GM23248 (cell line): ENCODE measurements at places on chromosomes 5 and 9. TPM values are rescaled to one million over a fixed set of nuclear protein-coding genes. Genes with fewer than 3 reads are reported as not detected.

Gene FAM153A
- not detected in 2 replicates for total RNA-seq

Gene PTPRD
- not detected in 2 replicates for total RNA-seq

Gene FAM120AOS
- 36.6 and 42.1 TPM in 2 replicates for total RNA-seq

DNA sequence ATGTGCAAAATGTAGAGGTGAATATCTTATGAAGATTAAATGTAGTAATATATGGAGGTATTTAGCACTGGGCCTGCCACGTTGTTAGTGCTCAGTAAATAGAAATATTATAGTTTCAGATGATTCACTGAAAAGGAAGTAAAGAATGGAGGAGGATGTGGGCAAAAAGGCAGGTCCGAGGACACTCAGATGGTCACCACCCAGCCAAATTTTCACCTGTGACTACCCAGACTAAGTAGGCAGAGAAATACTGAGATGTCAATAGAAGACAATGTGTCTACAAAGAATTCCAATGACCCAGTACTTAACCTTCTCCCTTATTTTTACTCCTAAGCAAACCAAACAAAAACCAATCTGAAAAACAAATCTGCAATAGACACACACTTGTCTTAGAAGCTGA lies 70.3 kb upstream of the ATP10B start:
- DNase-seq = no peak

Gene SCAMP1
- total RNA-seq = 57.7 and 89.2 TPM in 2 replicates

- DNase-seq = no peak
Measured at GRCh38 chr5:133081036-133081435, 29.2 kb downstream of the HSPA4 start.

GRCh38 chr5:162209005-162209605 lies 141.5 kb downstream of the GABRG2 start:
- DNase-seq = peak; percentile 1

DNA sequence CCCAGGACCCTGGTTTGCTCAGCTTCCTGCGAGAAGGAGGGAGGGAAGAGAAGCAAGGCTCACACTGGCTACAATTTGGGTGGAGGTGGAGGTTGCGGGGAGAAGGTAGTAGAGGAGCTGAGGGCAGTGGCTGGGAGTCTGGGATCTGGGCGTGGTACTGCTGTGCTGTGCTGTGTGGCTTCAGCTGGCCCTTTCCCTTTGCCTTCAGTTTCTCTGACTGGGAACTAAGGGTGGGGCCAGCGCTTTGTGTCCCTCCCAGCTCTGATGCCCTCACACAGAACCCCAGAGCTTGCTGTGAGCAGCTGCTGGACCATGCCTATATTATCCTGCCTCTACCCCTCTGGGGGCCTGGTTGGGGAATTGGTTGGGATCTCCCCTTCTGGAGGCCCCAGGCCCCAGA lies 60.9 kb downstream of the RGS3 start:
- DNase-seq = peak; percentile 15

DNA sequence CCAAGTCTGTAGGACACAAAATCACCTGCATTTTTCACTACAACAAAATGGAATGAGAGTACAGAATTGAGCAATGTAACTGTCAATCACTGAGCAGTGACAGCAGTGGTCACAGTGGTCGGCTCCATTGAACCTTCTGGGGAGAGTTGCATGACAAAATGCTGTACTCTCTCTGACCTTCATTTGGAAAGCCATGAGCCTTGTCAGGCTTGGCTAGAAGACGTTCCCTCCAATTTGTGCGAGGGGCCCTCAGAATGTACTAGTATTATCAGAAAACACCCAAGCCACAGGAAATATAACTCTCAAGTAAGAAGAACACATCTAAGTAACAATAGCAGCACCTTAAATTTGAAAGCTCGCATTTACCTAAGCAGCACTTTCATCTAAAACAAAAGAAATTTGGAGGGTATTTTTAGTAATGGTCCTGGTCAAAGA lies 425.6 kb upstream of the MEF2C start:
- no peak for DNase-seq

DNA sequence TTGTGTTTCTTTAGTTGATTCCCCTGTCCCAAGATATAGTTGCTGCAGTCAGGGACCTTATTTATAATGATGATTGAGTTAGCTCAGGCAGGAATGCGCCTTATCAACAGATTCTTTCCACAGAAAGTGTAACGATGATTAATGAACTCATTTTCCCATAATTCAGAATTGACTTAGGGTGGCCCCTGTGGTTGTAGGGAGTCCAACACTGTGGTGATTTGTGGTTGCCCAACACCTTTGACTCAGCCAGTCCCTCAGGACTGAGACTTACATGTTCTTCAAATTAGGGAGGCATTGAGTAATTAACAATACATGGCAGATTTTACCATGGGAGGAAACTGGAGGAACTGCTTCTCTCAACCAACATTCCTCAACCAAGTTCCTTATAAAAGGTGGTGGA lies 221.9 kb downstream of the GABRG2 start:
- DNase-seq = no peak

- no peak for DNase-seq
Measured at GRCh38 chr9:109821711-109822110, 41.7 kb downstream of the PALM2AKAP2 start.

Gene FAM169A
- total RNA-seq = 0.22 TPM in 1 of 2 replicates, not detected in the other

Gene CNTLN
- 7.0 and 7.2 TPM in 2 replicates for total RNA-seq

Gene ZBTB5
- total RNA-seq = 8.3 and 8.7 TPM in 2 replicates

GRCh38 chr5:179284751-179285631 lies 60.3 kb downstream of the ADAMTS2 start:
- no peak for DNase-seq

DNA sequence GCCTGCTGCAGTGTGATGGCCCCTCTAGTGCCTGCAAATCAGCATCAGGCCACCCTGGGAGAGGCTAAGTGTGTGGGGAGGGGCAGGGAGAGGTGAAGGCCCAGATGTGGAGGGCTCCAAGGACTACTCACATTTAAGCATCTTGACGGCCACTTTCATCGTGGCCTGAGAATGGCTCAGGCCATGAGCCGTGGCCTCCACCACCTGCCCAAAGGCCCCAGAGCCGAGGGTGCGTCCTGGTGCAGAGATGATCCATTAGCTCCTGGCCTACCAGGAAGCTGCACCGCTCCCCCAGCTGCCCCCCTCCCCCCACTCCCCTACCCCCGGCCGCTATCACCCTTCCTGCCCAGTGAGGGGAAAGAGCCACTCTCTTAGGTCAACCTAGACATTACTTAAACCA lies 31.0 kb downstream of the PDGFRB start:
- DNase-seq = no peak

DNA sequence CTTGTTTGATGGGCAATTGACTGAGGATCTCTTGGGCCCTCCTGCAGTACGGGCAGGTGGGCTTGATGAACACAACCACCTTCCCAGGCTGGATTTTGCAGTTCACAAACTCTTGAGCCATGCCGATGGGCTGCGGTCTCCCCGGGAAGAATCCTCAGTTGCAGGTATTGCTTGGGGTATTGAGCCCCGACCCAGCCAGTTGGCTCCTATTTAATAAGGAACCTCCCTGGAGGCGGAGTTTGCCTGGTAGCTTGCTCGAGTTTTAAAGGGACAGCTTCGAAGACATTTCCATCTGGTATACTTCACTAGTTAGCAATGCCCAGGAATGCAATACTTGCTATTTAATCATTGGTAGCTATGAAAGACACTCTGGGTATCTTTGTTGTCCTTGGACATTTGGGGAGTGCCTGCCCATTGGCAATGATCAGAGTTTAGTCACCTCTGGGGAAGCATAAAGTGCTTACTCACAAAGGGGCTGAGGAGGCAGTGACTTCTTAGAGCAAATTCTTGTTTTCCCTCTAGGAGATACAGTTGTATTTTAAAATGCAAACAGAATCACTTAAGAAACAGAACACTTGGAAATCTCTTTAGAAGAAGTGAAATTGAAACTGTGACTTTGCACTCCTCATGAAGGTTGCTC lies at the start of gene GLRX:
TSS of gene GLRX (minus strand) at position 185 of the 640 bp plus-strand sequence. CDS start at position 121, 64 bp downstream.
- peak; percentile 97 for DNase-seq

Gene FAT2
- not detected in 2 replicates for total RNA-seq

DNA sequence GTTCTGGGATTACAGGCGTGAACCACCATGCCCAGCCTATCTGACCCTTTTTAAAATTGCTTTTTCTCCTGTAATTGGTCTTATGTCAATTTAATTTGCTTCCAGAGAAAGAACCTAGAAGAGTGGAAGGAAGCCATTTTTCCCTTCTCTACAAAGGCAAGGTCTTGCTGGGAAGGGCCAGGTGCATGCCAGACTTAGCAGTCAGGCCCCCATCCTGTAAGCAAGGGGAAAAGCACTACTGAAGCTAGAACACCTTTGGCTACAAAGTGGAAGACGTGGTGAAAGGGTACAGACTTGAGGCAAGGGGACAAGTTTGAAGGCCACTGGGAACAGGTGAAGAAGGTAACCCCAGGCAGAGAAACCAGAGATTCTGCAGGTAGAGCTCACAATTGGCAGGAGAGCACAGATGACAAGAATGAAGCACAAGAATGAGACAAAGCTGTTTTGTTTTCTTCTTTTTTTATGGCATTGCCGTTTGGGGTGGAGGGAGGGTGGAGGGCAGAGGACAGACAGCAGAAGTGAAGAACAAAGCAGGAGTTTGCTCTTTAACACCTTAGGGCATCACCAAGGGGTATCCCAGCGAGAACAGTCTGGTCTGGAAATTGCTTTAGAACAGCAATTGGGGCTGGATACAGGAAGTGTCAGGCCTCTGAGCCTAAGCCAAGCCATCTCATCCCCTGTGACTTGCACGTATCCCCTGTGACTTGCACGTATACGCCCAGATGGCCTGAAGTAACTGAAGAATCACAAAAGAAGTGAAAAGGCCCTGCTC lies 72.9 kb downstream of the SERINC5 start:
- no peak for DNase-seq

DNA sequence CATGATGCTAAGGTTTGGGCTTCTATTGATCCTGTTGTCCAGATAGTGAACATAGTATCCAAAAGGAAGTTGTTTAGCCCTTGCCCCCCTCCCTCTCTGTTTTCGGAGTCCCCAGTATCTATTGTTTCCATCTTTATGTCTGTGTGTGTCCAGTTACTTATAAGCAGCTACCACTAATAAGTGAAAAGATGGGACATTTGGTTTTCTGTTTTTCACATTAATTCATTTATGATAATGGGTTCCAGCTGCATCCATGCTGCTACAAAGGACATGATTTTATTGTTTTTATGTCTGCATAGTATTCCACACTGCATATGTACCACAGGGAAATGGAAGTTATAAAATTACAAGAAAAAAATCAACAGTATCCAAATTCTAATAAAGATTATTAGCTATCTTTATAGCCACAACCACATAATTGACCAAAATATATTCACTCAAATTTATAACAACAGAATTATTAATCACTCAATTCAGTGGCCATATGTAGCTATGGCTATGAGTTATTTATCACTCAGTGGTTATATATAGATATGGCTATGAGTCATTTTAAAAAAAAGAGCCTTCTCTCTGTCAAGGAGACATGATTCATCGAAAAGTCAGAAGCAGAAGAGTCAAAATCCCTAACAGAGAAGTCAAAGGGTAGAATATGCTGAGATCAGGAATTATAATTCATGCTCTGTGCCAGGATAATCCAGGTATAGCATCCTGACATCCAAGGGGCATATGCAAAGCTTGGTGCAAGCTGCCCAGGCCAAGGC lies 367.5 kb downstream of the DEPDC1B start:
- DNase-seq = peak; percentile 79

DNA sequence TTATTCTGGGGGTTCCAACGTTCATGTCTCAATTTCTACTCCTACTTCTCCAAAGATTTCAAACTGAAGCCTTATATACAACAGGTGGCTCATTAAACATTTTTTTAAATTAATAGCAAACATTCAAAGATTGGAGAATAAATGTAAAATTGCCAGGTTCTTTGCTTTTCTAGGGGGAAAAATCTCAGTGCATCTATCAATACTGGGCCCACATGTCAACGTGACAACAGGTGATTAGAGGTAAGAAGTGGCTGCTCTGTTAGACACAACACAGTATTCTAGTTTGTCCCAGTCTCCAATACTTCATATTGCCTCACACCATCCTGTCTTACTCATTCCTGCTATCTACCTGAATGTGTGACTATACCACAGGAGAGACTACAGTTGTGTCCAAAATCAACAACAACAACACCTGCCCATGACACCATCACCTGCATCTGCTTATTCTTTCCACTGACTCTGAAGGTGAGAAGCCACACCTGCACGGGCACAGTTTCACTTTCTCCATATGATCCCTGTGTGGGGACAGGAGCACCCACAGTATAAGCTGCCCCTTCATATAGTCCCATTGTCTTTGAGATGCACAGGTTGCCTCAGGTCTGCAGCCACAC lies 110.2 kb downstream of the LHFPL2 start:
- no peak for DNase-seq

- no peak for DNase-seq
Measured at GRCh38 chr9:33959725-33960124, 89.0 kb downstream of the UBAP2 start.

Gene ANGPTL2
- total RNA-seq = 9.0 and 12.3 TPM in 2 replicates

- no peak for DNase-seq
Measured at GRCh38 chr9:133873461-133873891, 118.6 kb downstream of the VAV2 start.

- DNase-seq = no peak
Measured at GRCh38 chr9:90637626-90638025, 5.0 kb downstream of the DIRAS2 start.

Gene MCTP1
- not detected in 2 replicates for total RNA-seq

DNA sequence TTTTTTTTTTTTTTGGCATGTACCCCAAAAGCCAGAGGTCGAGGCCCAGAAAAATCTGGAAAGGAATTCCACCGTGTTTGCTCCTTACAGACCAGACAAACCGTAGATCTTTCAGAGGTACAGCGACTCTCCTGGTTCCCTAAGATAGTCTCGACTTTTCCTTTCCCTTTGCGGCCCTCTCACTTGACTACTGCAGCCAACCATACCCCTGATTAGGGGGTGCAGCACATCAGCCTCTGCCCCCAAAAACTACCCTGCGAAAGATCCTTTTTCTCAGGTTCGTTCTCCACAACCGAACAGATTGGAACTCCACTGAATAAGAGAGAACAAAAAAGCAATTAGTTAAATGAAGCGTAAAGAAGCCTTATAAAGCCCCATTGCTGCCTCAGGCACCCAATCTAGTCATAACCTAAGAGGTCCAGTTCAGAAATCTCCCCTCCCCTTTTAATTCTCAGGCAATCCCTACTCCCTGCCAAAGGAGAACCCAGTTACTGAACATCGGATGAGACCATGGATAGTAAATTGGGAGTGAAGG lies 379 bp upstream of the TICAM2 start:
- no peak for DNase-seq

Gene CDKN2A
- total RNA-seq = 18.1 and 27.3 TPM in 2 replicates

GRCh38 chr9:96219026-96219899 lies 82.7 kb downstream of the HSD17B3 start:
- peak; percentile 77 for DNase-seq

- peak; percentile 20 for DNase-seq
Measured at GRCh38 chr9:93207860-93208734, 24.2 kb downstream of the WNK2 start.

DNA sequence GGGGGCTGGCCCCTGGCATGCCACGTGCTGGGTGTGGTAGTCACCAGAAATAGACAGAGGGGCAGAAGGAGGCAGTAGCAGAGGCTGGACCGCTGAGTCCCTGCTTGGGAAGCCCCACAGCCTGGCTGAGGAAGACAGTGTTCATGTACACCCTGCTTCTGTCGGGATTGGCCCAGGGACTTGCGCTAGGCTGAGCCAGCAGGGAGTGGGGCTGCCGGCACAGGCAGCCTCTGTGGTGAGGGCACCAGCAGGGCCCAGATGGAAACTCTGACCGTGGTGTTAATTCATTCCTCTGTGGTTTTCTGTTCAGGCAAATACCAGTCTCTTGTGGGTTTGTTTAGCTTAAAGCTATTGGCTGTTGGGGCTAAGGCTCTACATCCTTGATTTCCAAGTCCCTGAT lies 108.6 kb upstream of the RAD23B start:
- DNase-seq = peak; percentile 70

- DNase-seq = peak; percentile 97
Measured at GRCh38 chr9:110744715-110745384, 76.3 kb downstream of the MUSK start.

GRCh38 chr9:127392166-127392565 lies 4.8 kb upstream of the SLC2A8 start:
- no peak for DNase-seq
